ENCODE measurements at places on chromosomes 13 and 19. TPM values are rescaled to one million over a fixed set of nuclear protein-coding genes. Genes with fewer than 3 reads are reported as not detected.

The IFNL4 gene
- total RNA-seq, result not detected

The ZNF799 gene
- total RNA-seq, result 1.7 TPM

The NUDT15 gene
- 26.6 TPM for total RNA-seq

The SHISA2 gene
- not detected for total RNA-seq

The WDR62 gene
- total RNA-seq, result 21.2 TPM

The PRR36 gene
- 0.17 TPM for total RNA-seq

The WDFY2 gene
- 4.4 TPM for total RNA-seq

The PROZ gene
- total RNA-seq, result not detected

The ZNF83 gene
- total RNA-seq, result 0.07 TPM

The ZNF569 gene
- 4.7 TPM for total RNA-seq

The NOVA2 gene
- 0.12 TPM for total RNA-seq

The ZNF98 gene
- not detected for total RNA-seq
